Activated CD4-positive, alpha-beta T cell treated with anti-CD3 and anti-CD28 coated beads for 1 hour (primary cell): ENCODE measurements at places on chromosomes 3 and 15.

GRCh38 chr3:21766002-21766401, 15.0 kb upstream of the ZNF385D start:
- no peak for DNase-seq

- DNase-seq, result no peak
These were observed 34.7 kb upstream of the ICE2 start for GRCh38 chr15:60513676-60514075.

GRCh38 chr15:74995779-74996765, 709 bp downstream of the SCAMP5 start:
- no peak for DNase-seq

GRCh38 chr3:123841476-123842238, 42.5 kb downstream of the MYLK start:
- no peak for DNase-seq

GRCh38 chr15:38069511-38070011, 135.1 kb downstream of the TMCO5A start:
- DNase-seq, result no peak

DNA sequence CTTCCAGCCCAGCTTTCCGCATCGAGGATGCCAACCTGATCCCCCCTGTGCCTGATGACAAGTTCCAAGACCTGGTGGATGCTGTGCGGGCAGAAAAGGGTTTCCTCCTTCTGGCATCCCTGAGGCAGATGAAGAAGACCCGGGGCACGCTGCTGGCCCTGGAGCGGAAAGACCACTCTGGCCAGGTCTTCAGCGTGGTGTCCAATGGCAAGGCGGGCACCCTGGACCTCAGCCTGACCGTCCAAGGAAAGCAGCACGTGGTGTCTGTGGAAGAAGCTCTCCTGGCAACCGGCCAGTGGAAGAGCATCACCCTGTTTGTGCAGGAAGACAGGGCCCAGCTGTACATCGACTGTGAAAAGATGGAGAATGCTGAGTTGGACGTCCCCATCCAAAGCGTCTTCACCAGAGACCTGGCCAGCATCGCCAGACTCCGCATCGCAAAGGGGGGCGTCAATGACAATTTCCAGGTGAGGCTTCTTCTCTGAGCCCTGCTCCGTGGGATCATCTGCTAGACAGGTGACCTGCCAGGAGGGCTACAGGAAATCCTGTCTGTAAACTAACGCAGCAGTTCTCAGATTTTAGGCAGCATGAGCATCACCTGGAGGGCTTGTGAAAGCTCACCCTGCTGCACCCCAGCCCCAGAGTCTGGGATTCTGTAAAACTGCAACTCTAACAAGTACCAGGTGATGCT, 1.6 kb downstream of the THBS1 start:
- DNase-seq, result no peak

GRCh38 chr3:98786364-98787006, 23.3 kb downstream of the ST3GAL6 start:
- no peak for DNase-seq
